Natural killer cell treated with Interleukin-12 subunit alpha and Interleukin-12 subunit beta and Interleukin-15 and Interleukin-18, amount 100 ng/mL, for 72 hours (primary cell): ENCODE measurements at places on chromosomes 1 and 21.

DNA sequence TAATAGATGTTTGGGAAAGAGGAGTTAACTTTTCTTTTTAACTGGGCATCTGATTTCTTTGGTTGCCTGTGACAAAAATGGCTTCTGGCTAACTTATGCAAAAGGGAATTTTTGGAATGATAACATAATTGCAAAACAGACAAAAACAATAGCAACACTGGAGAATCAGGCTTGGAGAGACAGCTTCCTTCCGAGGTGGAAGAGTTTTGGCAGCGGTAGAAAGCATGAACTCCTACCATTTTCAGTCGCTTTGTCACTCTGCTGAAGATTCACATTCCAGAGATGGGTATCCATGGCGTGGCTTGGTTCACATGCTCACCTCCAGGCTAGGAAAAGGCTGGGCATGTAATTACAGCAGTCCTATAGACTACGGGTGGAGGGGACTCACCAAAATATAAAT, 17.2 kb upstream of the FGGY start:
- DNase-seq, result no peak

- no peak for DNase-seq
Observed at GRCh38 chr1:202521886-202522285, 173.4 kb downstream of the PPP1R12B start.

DNA sequence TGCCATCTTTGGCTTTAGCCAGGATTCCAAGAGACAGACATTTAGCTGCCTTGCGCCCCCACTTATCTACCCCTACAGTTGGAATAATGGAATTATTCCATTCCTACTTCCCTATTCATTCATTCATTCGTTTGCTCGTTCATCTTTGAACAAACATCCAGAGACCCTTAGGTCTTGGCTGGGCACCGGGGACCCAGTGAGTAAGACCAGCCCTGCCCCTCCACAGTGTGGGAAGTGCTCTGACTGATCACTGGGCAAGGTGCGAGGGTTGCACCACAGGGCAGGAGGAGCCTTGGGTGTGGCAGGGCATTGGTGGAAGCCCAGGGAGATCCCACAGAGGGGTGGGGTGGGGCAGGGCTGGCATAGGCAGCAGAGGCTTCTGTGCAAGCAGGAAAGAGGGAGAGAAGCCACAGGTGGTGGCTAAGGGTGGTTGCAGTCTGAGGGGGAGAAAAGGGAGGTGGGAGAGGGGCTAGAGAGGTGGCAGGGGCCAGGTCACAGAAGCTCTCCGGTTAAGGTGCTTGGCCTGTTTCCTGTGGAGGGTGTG, 35.0 kb upstream of the TMEM61 start:
- no peak for DNase-seq

GRCh38 chr21:36661511-36662309, 37.2 kb upstream of the SIM2 start:
- DNase-seq, result no peak

DNA sequence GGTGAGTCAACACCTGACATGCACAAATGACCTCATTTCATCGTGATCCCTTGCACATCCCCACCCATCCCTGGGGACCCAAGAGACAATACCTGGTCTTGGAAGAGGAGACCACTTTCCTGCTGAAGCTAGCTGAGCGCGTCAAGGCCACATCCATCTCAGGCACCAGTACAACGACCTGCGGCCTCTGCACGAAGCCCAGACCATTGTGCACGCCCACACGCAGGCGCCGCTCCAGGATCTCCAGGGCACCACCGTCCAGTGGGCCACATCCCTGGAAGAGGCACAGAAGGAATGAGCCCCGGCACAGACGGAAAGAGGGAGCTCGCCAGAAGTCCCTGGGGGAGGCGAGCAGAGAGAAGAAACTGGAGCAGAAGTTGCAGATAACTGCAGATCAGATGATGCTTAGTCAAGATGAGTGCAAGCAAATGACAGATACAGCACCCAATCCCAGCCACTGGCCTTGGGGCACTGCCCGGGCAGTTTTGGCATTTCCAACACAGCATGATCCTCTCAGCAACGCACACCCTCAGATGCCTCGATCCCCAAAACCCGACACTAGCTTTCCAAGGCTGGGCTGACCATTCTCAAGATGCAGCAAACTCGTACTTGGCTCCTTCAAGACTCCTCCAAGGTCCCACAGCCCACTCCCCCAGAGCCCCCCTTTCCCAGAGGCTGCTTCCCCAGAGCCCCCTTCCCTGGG, 44.1 kb downstream of the NPHP4 start:
- no peak for DNase-seq
